ENCODE measurements at places on chromosomes 3 and 15.

DNA sequence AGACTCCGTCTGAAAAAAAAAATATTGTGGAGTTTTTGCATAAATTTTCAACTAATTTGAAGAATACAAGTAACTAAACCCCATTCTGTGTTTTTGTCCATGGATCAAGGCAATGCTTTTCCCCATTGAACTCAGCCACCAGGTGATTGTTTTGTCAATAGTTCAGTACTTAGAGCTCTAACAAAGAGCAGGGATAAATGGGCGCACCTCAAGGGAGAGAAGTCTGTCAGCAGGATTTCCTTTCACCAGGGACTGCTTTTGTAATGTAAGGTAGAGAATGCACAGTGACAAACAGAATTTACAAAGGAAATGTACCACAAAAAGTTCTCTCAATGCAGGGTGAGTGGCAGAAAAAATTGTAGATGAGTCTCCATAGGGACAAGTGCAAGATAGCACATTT is 10.8 kb upstream of the ATP13A5 start:
- DNase-seq = no peak

GRCh38 chr15:31434588-31435260 is 108.1 kb downstream of the KLF13 start:
- no peak for DNase-seq

GRCh38 chr3:184693011-184693975 is 18.6 kb downstream of the MAGEF1 start:
- DNase-seq = no peak

GRCh38 chr3:50534681-50535330 is 31.4 kb upstream of the CACNA2D2 start:
- DNase-seq = no peak

- DNase-seq = no peak
Observed at GRCh38 chr3:124960105-124960504, 25.6 kb upstream of the MUC13 start.

- DNase-seq = no peak
Observed at GRCh38 chr15:67678089-67678488, 135.6 kb downstream of the MAP2K5 start.

- DNase-seq = peak; percentile 22
Observed at GRCh38 chr3:138184994-138185393, 2.1 kb upstream of the ARMC8 start.

DNA sequence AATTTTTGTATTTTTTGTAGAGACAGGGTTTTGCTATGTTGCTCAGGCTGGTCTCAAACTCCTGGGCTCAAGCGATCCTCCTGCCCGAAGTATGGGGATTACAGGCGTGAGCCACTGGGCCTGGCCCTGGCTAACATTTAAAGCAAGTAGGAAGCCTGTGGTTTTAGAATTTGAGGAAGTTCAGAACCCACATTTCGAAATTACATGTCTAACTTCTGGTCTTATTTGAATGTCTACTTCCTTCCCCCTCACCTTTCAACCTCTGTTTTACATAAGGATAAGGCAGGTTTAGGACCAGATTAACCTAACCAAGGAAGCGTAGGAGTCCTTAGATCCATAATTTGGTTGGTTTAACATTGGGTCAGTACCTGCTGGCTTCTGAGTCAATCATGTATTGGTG is 120.5 kb upstream of the PROK2 start:
- no peak for DNase-seq

DNA sequence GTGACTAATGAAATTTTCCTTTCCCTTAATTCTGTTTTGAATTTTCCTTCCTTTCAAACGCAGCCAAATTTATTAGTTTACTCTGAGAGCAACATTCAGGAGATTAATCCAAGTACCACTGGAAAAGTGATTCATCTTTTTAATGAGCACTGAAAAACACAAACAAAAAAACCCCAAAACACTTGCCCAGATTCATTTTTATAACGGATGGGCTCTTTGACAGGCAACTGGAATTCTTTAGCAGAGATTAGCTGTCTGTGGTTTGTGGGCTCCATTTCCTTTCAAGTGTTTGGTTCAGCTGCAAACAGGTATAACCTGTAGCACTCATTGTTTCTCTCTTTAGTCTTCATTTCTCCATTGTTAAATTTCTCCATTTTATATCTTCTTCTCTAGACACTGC is 3.1 kb upstream of the POLR2M start:
- DNase-seq = no peak

GRCh38 chr3:120481081-120481480 is 30.3 kb upstream of the FSTL1 start:
- no peak for DNase-seq

- DNase-seq = no peak
Observed at GRCh38 chr15:27706300-27706699, 392.8 kb downstream of the OCA2 start.

DNA sequence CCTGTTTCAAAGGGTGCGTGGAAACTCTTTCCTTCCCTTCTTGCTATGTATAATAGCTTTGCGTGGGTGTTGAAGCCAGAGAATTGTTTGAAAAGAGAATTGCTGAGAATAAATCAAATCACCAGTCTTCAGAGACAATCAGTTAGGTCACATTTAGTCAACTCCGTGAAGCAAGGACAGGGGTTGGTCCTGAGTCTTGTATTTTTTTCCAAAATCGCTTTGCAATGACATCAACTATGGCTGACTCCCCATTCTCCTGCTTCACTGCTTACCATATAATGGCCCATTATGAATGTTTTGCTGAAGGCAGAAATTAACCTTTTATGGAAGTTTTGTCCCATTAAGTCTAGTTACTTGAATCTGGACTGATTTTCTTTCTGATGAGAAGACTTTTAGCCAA is 852.8 kb downstream of the AGBL1 start:
- DNase-seq = no peak

GRCh38 chr3:154701055-154701454 is 271.1 kb upstream of the GPR149 start:
- DNase-seq = no peak

DNA sequence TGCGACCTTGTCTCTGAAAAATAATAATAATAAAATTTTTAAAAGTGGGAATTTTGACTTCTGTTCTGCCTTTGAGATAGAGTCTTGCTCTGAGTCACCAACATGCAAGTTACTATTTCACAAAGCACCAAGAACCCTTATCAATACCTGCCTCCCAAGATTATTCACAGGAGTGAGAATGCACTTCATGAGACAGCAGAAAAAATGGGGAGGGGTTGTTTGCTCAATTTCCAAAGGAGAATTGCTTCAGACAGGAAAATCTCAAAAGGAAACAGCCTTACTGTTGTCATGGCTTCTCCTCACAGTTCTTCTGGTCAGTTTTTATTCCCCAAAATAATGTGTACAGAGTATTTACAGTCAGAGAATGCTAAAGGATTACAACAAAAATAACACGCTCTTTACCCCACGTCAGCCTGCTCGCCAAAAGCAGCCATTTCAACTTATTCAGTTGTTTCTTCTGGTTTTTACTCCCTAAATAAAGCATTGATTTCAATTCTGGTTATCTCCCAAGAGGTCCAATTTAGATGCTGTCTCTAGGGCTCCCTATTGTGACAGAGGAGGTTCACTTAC is 89.0 kb downstream of the PPCDC start:
- DNase-seq = no peak

- DNase-seq = no peak
Observed at GRCh38 chr3:114566162-114566755, 272.4 kb downstream of the TIGIT start.

DNA sequence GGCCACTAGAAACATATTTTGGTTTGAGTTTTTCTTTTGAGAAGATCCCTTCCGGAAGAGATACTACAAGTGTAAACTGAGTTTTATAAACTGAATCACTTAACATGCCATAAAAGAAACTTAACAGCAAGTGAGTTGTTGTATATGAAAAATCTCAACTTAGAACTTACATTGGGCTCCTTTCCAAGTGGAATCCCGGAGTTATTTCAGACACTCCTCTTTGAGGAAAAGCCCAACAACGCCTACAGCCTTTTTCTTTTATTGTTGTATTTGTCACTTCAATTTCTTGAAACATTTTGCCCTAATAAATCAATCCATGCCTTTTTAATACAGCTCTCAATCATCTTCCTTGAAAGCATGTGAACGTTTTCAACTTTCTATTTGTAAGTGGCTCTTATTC is 137.3 kb downstream of the FEZF2 start:
- no peak for DNase-seq

GRCh38 chr3:71247958-71248335 is 335.6 kb downstream of the FOXP1 start:
- no peak for DNase-seq

DNA sequence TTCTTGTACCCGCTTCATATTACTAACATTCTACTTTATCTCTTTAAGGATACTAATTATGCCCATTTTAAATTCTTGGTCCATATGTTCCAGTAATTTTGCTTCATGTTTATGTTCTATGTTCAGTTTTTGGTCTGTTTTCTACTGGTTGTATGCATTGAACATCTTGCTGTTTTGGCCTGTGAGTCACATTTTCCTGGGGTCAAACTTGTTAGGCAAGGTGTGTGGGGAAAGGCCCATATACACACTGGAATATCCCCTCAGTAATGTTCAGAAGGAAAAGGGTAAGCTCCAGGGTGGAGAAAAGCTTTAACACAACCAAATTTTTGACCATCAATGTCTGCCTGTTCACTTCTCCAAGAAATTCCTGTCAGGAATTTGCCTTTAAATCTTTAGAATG is 337.7 kb downstream of the SLC9A9 start:
- DNase-seq = no peak

- DNase-seq = no peak
Observed at GRCh38 chr3:138222131-138222941, 35.2 kb downstream of the ARMC8 start.

GRCh38 chr3:65787340-65787739 is 251.4 kb downstream of the MAGI1 start:
- DNase-seq = no peak

Data from HCT116 (cell line).